ENCODE measurements at places on chromosomes 12 and 14.

DNA sequence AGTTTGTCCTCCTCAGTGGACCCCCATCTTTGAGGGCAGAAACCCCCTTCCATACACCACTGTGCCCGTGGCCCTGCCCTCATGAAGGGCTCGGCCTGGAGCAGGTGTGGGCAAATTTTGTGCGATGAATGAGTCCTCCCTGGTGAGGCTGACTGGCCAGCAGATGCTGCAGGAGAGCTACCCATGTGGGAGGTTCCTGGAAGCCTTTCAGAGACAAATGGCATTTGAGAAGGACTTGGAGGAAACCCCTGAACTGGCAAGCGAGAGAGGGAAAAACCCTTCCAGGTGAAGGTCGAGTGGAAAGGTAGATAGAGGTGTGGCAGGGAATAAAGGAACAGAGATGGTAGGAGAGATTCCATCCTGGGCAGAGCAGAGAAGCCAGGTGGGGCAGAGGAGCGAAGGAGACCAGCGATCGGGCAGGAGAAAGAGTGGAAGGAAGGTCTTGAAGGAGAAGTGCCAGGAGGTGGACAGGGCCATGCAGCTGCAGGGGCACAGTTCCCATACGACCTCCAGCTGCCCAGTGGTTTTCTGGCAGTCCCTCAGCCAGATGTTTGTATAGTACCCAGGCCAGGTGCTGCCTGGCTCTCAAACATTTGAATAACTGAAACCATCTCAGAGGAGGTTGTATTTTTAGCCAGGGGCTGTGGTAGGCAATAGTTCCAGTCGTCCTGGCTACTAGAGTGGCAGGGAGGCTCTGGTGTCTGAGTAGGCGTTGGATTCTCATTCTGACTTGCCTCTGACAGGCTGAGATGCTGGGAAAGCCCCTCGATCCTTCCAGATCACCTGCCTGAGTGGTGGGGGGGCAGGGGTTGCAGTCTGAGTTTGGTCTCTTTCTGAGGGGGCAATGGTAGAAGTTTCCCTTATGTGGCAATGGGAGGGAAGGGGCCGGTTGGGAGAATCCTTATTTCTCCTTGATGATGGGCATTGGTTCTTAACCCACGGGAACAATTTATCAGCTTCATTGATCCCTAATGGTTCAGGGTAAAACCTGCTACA lies 40.1 kb downstream of the FBXL14 start:
- no peak for DNase-seq

- DNase-seq, result no peak
Observed at GRCh38 chr12:31227401-31227981, 98.5 kb downstream of the SINHCAF start.

DNA sequence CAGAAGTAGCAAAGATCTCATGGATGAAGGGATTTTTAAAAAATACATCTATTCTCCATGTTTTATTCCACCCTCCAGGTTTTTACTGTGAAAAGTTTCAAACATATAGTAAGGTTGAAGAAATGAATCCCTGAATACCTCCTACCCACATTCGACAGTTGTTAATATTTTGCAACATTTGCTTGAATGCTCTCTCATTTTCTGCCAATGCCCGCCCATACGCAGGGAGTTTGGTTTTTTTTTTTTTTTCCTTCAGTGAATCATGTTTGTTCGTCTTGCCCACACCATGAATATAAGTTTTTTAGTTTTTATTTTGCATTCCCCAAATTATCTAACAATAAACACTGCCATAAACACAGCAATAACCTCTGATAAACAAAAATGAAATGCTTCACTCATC lies 82.9 kb downstream of the MAP1LC3B2 start:
- DNase-seq, result no peak

DNA sequence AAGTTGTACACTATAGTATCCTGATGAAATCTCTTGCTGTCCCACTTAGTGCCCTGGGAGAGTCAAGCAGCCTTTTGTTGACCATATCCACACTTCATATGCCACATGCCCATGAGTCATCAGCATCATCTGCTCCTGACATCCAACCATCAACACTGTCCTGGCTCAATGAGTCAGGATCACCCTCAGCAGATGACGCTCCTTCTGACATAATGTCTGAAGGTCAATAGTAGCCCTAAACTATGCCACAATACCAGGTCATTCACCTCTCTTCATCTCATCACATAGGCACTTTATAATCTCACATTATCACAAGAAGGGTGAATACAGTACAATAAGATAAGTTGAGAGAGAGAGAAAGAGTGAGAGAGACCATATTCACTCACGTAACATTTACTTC lies 369.0 kb upstream of the FAR2 start:
- no peak for DNase-seq

DNA sequence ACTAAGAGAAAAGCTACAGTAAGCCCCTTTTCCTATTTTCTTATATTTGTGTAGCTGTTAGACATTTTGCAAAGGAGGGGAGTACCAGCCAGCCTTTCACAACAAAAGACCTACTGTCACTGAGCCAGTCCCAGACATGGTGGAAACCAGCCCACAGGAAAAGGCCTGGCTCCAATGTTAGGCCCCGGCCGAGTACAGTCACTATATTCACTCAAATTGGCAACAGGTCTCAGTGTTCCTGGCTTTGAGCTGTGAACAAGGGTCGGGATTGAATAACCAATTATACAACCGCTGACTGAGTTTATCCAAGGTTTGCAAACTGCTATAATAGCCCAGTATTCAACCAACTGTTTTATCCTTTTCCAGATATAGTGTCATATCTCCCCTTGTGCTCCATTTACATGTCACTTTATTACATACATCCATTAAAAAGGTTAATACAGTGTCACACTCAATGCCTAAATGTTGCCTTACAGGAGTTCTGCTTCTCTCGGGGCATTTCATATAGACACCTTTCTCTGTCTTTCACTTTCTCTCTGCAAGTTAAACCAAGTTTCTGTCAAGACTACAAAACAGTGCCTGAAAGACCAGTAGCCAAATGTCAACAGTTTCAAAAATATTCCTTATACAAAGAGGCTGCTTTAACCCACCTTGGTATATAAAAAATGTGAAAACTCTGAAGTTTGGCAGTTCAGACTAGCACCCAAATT lies 178.1 kb downstream of the SOX5 start:
- no peak for DNase-seq

DNA sequence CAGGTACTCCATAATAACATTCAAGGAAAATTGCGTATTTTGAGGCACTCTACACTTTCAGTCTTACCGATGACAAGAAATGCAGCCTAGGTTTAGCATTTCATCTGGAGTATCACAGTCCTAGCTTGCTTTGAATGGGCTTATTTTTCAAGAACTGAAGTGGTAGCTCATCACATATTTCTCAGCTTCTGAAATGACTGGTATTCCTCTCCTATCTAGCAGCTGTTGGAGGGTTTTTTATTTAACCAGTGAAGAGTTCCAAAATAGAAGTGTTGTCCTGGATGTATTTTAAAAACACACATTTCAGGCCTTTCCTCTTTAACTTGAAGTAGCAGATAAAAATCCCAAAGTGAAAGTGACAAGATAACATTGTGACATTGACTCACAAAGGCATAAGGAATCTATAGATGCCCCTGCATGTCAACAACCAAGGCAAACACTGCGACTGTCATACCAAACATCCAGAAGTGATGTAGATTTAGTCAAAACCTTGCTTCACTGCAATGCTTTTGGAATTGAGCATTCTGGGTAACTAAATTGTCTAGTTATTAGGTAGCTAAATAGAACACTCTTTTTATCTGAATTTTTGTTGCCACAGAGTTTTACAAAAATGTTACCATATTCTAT lies 182.2 kb upstream of the FBXO33 start:
- no peak for DNase-seq

DNA sequence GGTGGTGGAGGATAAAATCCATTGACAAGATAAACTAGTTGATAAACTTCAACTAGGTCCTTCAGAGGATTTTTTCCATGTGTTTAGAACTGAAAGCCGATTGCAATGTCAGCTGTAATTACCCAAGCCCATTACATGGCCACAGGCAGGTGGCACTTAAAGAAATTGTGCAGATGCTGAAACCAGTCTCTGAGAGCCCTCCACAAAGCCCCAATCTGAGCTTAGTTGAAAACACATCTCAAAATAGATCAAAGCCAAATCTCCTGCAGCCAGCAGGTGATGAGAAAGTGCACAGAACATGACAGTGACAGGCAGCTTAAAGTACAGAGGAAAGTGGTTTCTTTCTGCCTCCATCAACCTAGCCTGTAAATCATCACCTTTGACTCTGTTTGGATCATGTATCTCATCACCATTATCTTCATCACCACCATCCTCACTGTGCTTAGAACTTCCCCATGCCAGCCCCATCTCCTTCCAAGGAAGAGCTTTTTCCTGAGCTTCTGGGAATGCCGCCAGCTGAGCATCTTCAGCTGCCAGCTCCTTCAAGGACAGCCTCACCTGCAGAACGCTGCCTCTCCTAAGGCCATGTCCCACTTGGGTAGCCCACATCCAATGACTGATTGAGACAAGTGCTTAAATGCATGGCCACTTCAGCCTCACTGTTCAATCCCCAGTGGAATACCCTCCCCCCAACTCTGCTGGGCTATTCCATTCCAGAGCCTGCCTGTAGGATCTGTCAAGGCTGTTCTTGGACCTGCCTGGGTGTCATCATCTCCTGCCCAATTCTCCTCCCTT lies 219.5 kb upstream of the TMEM132C start:
- no peak for DNase-seq

- no peak for DNase-seq
Observed at GRCh38 chr12:51959211-51959610, 7.7 kb downstream of the ACVR1B start.

DNA sequence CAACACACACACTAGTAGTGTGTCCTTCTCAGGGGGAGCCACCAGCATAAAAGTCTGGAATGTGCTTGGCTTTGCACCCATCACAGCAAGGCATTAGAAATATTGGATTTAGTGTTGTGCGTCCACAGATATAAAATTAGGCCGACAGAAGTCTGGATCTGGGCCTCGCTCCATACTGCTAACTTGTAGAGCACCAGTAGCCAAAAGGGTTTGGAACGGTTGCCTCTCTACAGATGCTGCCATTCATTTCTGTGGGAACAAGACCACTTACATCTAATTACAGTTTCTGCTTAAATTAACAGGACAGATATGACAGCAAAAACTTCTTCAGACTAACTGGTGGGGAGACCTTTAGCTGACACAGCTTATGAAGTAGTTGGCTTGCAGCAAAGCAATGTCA lies 94.2 kb downstream of the EXOC5 start:
- no peak for DNase-seq

GRCh38 chr12:40662366-40662765 lies 29.9 kb upstream of the CNTN1 start:
- no peak for DNase-seq
